ENCODE measurements at places on chromosomes 2 and 18.

DNA sequence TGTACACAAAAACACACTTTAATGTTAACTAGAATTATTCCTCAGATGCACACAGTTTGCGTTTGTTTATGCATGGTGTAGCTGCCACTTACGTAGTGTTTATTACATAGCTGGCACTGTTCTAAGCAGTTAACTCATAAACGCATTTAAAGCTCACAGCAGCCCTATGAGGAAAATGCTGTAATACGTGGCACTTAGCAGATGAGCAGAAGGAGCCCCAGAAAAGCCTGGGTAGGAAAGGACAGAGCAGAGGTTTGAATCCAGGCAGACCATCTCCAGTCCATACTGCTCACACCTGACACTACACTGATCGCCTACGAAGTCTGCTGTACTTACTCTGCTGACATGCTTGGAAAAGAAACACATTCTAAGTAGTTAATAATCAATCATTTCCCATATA, 66.6 kb downstream of the BCL2 start:
- no peak for DNase-seq

DNA sequence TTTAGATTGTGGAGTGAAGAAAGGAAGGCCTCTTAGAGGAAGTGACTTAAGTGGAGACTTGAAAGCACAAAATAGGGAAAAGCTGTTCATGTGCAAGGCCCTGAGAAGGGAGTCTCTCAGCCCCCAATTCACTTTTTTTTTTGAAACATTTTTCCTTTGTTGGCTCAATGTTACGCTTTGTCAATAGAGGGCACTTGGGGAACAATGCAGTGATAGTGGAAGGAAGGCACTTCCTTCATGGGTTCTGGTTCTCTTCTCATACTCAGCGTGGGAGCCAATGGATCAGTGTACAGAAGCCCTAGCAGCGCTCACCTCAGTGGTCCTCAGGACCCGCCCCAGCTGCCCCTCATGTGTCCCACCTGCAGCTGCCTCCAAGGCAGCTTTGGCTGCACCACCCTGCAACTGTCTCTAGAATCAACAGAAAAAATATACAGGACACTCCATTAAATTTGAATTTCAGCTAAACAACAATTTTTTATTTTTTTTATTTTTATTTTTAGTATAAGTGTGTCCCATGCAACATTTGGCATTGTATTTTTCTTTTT, 8.6 kb upstream of the C2orf42 start:
- no peak for DNase-seq

DNA sequence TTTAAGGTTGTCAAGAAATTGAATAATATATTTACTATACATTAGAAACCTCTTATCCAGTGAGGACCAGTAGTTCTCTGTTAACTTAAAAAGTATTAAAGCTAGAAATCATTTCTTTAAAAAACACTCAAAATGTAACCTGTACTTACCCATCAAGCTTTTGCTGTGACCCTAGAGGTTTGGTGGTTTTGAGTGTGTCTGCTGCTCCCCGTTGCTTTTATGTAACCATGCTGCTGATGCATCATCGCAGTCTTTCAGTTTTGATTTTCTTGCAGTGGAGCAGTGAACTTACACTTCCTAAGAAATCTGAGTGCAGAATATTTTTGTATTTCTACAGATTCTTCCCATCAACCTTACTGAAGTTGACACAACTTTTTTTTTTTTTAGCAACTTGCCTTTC, 34.2 kb downstream of the MRPS9 start:
- DNase-seq, result no peak

GRCh38 chr2:189203177-189203799, 23.7 kb upstream of the COL5A2 start:
- peak; percentile 50 for DNase-seq

DNA sequence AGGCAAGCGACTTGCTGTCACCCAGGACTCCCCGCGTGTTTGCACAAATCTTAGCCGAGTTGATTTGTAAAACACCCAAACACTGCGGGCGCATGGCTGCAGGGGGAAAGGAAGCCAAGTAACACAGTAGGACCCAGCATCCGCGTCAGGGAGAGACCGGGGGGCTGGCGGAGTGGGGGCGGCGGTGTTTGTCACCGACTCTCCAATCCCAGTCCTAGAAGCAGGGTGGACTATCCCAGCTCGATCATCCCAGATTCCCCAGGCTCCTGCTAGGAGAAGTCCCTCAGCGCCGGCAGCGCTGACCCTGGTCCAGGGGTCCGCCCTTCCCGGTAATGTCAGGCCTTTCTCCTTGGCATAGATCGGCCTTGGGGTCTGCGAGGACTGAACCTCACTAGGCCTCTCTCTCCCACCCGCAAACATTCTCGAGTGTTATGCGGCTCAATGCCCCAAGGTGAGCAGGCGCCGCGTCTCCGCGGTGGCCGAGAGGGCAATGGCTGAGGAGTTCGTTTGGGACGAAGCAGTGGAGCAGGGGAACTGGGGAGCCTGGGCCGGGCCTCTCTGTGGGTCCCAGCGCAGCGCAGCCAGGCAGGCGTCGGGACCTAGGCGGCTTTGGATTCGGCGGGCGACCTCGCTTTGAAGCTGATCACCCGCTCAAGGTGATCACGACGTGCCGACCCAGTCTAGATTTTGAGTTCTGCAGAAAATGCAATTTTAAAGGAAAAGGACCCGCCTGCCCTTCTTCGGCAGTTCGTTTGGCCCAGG, 1.5 kb upstream of the GDF7 start:
- no peak for DNase-seq

- no peak for DNase-seq
Measured at GRCh38 chr2:47506436-47506835, 103.5 kb downstream of the MSH2 start.

DNA sequence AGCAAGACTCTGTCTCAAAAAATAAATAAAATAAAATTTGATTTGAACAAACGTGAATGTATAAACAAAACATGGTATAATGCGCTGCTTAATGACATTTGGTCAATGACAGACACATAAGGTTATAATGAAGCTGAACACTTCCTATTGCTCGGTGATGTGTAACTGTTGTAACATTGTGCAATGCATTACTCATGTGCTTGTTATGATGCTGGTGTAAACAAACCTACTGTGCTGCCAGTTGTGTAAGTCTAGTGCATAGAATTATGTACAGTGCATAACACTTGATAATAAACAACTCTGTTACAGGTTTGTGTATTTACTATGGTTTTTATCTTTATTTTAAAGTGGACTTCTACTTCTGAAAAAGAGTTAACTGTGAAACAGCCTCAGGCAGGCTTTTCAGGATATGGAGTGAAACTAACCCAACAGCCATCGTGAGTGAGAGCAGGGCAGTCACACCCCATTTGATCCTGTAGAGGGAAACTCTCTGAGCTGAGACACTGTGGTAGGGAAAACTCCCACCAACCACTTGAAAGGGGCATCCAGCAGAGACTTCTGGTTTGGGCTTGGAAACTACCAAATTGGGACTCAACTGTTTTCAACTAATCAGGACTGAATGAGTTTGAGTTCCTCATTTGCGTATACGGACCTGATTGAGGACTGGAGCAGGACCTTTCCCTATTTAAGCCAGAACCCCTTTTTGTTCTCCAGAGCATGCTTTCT, 8.7 kb upstream of the RPRD1A start:
- no peak for DNase-seq

DNA sequence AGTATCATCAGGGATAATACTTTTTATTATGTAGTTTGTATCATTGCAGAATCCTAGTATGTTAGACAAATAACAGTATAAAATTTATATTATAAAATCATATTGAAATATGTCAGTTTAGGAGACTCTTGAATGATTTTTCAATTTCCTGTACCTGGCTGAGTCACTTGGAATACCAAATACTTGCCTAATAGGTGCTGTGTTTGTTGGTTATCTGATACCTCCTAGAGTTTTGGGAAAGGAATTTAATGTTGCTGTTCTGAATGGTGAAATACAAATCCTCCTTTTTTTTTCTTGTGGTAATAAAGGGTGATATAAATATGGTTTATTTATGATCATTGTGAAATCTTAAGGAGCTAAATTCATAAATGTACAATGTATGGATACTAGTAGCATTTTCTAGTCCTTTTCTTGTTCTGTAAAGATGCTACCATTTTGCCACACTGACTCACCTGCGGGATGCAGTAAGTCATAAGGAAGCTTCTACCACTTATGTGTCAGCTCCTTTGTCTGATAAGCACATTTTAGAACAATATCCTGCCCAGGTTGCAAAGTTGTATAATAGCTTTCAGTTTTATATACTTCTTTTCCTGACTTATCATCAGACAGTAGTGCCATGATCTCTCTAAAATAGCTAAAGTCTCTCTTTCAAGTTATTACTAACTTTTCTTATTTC, 465.5 kb downstream of the XIRP2 start:
- no peak for DNase-seq

GRCh38 chr2:57563015-57563414, 483.6 kb upstream of the VRK2 start:
- no peak for DNase-seq

DNA sequence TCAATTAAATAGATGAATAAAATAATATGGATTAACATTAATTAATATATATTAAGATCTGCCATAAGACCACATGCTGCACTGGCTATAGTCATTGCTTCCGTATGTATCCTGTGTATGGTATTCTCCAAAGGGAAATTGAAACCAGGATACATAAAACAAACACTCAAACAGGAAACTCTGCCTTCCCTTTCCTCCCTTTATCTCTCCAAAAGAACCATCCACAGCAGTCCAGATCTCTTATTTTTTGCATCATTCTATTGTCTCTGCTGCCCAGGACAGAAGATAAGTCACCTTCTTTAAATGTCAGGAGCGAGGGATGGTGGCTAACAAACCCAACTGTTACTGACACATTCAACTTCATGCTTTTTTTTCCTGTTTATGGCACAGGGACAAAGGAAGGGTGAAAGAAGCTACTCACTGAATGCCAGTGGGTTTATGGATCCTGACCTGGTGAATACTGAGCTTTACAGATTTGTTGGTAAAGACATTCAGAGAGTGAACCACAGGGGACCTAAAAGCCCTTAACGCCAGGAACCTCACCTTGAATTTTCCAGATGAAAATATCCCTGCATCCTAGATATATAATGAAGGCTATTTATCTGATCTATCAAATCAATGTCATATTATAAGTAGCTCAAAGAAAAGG, 67.5 kb downstream of the CSRNP3 start:
- peak; percentile 57 for DNase-seq

DNA sequence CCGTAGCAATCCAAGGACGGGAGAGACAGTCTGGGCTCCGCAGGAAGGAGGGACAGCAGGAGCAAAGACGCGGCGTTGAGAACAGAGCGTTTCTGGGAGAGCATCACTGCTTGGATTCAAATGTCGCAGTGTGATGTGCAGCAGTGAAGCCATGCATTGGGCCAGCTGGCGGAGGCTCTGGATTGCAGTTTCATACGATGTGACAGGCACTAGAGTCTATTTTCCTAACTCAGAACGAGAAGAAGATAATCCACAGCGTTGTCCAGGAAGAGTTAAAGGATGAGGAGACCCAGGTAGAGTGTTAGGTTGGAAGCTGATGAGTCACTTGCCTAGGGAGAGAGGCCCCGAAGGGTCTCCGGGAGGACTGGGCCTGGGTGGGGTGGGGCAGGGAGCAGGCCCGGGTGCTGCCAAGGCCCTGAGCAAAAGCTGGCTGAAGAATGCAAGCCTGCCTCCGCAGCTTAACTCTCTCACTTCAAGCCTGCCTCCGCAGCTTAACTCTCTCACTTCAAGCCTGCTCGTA, 17.7 kb upstream of the SEMA4C start:
- DNase-seq, result no peak

DNA sequence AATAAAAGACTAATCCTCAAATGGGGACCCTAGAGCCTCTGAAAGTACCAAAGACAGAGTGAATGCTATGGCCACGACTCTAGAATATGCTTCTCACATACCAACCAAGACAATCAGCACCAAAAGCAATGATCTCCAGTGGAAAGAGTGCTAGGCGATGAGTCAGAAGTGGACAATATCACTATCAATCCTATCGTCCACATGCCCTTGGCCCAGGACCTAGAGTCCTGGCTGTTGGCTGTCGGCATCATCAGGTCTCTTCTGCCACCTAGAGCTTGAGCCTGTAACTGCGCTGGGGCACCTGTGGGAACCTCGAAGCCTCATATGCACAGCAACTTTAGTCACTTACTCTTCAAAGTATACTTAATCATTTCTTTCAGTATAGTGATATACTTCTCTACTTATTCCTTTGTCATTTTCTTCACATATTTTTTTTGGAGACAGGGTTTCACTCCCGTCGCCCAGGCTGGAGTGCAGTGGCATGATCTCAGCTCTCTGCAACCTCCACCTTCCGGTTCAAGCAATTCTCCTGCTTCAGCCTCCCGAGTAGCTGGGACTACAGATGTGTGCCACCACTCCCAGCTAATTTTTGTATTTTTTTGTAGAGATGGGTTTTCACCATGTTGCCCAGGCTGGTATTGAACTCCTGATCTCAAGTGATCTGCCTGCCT, 29.7 kb downstream of the NOL10 start:
- no peak for DNase-seq

GRCh38 chr2:1864981-1865421, 120.7 kb upstream of the PXDN start:
- no peak for DNase-seq

GRCh38 chr2:28296904-28297303, 95.8 kb upstream of the FOSL2 start:
- DNase-seq, result no peak

GRCh38 chr2:867296-867695, 83.4 kb upstream of the SNTG2 start:
- DNase-seq, result no peak

DNA sequence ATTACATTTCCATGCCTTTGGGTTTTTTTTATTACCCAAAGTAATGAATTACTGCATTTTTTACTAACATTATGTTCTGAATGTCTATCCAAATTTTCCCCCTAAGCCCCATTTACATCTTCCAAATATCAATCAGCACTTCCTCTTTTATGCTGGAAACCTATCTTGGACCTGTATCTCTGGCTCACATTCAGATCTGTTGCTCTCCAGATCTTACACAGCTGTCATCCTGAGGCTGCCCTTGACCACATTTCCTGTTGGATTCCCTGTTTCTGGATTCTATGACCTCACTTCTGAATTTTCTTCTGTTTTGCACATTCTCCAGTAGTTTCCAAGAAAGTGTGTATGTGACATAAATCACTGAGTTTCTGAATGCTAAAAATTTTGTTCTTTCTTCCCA, 146.7 kb downstream of the PDE1A start:
- no peak for DNase-seq

DNA sequence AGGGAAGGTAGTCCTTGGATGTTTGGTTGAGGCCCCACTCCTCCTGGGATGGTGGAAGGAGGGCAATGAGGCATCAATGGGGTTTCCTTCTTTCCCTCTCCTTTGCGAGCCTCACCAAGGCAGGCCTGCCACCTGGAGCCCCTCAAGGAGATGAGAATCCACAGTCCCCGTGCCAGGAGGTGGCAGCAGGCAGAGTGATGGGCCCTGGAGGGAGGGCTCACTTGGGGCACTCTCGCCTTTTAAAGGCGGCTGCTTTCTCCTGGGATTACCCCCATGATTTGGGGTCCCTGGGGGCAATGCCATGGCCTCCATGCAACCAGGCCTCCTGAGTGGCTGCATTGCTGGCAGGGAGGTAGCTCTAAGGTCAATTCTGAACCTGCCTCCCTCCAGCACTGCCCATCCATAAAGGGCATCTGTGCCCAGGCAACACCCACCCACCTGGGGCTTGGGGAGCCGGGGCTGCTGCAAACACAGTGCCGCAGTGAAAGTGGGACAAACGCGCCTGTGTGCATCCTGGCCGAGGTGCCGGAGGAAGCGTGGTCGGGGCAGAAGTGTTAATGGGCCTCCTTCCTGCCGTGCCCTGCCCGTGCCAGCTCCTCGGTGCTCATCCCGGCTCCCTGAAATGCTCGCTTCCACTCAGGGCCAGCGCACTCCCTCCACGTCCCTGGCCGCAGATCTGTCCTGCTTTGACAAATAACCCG, 55.9 kb downstream of the ZFP36L2 start:
- no peak for DNase-seq

GRCh38 chr18:22238036-22238435, 68.6 kb downstream of the GATA6 start:
- DNase-seq, result no peak

GRCh38 chr2:88254437-88255091, 84.4 kb downstream of the THNSL2 start:
- DNase-seq, result no peak

Data from NCI-H2029 treated with DMSO at 0.1 percent for 48 hours (cell line).